ENCODE measurements at places on chromosomes 7 and 10.

- peak; percentile 58 for DNase-seq
Observed at GRCh38 chr10:102324061-102324460, 71.4 kb upstream of the NFKB2 start.

- DNase-seq: peak; percentile 15
Observed at GRCh38 chr7:46955531-46955930, 626.4 kb downstream of the TNS3 start.

DNA sequence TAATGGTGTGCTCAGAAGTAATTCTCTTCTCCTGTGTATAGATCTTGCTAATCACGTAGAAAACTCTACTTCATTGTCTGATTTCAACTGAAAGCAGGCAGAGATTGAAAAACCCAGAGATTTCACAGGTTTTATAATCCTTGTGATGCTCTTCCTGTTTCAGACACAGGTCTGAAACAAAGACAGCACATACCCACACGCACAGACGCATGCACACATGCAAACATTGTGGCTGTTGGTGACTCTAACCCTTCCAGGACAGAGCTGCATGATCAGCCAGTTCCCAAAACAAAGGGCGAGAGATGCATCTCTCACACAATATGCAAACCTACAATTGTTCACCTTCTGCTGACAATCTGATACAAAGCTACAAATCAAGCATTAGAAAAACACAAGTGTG lies 11.1 kb upstream of the TFEC start:
- DNase-seq: no peak

DNA sequence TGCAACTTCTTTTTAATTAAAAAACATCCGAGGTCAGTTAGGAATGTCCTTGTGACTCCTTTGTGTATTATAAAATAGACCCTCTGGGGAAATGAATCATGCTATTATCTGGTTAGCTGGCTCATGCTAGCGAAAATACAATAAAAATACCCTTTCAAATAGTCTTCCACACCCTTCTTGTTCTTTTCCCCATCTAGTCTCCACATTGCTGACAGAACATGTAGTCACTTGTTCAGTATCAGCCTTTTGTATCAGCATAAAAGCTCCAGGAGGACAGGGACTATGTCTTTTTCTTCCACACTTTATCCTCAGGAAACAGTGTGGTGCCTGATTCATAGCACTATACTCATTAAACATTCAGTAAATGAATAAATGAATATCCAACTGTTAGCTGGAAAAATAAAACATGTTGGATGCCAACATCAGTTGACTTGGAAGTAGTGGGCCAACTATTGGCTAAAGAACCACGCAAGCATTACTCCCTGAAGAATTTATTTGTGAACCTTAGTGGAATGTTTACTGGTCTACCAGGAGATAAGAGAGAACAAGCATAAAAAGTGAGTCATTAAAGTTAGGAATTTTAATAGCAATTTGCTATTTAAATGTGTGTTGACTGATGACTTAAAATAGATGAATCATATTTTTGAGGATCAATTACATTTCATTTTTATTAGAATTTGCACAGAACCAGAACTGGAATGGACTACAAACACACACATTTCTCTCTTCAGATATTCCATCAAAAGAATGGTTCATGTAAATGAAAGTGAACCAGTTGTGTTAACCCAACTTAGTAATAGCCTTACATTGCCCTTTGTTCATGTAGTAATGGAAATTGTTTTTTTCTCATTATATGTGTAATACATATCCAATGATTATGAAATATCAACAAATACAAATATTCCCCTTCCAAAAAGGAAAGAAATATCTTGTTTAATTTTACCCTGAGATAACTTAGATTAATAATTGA lies 129.6 kb downstream of the DKK1 start:
- peak; percentile 49 for DNase-seq

- DNase-seq: peak; percentile 90
Observed at GRCh38 chr10:43965033-43965917, 316.6 kb upstream of the ZNF32 start.

GRCh38 chr7:90469554-90469953 lies at the start of gene PTTG1IP2:
Gene PTTG1IP2 (plus strand): TSS chr7:90469639. CDS start chr7:90469787, 148 bp downstream.
- DNase-seq: no peak

DNA sequence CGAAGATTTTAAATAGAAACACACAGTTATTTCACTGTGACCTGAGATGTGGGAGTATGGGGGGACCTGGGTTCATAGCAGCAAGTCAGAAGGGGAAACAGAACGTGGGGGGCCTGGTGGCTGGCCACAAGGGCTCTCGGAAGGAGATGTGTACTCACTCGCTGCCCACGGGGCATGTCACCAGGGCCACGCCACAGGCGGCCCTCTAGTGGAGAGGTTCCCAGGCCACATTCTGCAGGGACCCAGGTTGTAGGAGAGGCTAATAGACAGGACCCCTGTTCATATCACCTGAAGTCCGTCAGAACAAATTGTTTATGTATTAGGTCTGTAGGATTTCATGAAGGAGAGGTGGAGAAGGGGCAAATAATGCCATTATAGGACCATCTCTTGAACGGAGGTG lies 25.1 kb upstream of the SVOPL start:
- no peak for DNase-seq

GRCh38 chr7:20282959-20283358 lies 47.7 kb upstream of the ITGB8 start:
- DNase-seq: no peak

GRCh38 chr10:7986851-7987250 lies 67.6 kb upstream of the GATA3 start:
- peak; percentile 40 for DNase-seq

GRCh38 chr10:120019568-120019967 lies 127.0 kb downstream of the SEC23IP start:
- DNase-seq: no peak

- no peak for DNase-seq
Observed at GRCh38 chr10:4501306-4501705, 324.7 kb upstream of the AKR1E2 start.

- DNase-seq: no peak
Observed at GRCh38 chr7:129279757-129280156, 54.9 kb downstream of the AHCYL2 start.

GRCh38 chr10:74813381-74814259 lies 12.8 kb upstream of the KAT6B start:
- DNase-seq: no peak

GRCh38 chr10:62916141-62916603 lies 100.0 kb upstream of the EGR2 start:
- DNase-seq: peak; percentile 79

DNA sequence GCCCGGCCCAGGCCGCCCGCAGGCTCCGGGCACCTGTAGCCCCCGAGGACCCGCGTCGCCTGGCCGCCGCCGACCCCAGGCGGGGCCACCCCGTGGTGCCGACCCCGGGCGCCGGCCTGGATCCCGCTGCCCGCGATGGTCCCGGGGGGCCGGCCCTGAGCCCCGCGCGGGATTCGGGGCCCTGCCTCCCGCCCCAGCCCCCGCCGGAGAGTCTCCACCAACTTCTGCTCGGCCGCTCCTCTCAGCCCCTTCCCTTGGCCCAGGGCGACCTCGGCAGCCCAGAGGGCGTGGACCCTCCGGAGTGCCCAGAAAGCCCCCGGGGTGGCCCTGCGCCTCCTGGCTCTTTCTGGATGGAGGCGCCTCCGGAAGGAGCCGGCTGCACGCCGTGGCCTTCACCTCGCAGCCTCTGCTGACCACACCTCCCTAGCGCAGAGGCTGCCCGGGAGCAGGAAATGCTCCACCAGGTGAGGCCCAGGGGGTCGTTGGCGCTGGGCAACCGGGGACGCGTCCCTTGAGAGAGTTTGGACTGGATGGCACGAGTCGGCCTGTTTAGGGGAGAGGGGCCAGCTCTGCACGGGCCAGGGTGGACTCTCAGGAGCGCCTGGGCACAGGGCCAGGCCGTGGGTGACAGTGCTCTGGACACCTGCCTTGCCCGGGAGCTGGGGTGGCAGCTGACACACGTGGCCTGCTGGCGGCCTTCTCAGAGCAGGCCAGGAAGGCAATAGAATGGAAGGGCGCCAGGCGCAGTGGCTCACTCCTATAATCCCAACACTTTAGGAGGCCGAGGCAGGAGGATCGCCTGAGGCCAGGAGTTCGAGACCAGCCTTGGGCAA lies 529 bp downstream of the ZNF853 start:
- no peak for DNase-seq

- DNase-seq: peak; percentile 6
Observed at GRCh38 chr10:125549653-125550052, 133.3 kb downstream of the TEX36 start.

- no peak for DNase-seq
Observed at GRCh38 chr7:114766041-114766356, 155.9 kb upstream of the MDFIC start.

DNA sequence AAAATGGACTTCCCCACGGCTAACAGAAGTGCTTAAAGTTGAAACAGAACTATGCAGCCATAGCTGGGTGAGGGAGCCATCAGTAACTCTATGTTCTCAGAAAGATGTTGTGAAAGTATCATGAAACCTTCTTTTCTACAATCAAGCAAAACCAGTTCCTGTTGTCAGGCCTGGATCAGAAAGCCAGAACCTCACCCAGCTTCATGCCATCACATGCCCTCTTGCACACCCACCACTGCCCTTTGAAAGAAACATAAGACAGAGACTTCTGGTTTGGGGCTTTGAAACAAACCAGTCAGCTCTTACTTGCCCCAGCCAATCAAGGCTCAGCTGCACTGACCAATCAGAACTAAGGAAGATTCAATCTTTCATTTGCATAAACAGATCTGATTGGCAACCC lies 230.8 kb upstream of the FERD3L start:
- DNase-seq: no peak

DNA sequence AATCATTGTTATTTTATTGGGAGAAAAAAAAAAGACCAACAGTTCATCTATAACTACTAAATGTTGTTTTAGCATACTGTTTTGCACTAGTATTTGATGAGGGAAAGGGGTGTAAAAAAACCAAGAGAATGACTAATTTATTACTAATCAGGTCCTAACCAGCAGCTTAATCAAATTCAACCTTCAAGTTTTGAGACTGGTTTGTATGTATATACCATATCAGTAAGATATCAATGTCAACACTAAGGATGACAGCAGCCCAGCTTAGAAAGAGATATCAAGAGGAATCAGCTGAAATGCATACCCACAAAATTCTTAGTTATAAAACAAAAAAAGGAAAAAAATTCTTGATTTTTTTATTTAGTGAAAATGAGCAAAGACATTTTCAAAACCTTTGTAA lies 122.6 kb downstream of the KMT2C start:
- DNase-seq: no peak

DNA sequence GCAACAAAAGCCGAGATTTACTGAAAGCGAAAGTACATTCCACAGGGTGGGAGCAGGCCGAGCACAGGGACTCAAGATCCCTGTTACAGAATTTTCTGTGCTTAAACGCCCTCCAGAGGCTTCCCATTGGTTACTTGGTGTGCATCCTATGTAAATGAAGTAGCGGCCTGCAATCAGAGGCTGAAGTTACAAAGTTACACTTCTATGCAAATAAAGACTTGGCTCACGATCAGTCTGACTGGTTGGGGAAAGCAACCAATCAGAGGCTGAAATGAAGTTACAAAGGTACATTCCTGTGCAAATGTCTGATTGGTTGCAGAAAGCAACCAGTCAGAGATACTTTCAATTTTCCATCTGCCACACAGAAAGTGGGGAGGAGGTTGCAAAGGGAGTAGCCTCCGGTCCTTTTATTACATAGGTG lies 4.1 kb downstream of the ACBD7 start:
- DNase-seq: peak; percentile 88

DNA sequence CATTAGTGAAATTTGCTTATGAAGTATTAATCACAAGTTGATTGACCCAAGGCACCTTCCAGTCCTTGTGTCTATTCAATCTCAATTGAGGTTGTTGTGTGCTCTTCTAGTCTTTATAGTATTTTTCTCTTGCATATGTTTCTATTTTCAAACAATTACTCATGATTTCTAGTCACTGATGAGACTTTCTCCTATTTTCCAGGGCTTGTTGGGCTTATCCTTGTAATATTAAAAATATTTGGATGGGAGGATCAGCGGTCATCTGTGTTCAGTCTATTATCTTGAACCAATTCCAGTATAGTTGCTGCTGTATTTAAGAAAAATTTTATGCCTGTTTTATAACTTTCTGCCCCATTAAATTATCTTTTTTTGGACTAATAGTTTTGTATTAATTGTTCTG lies 154.4 kb downstream of the PTEN start:
- no peak for DNase-seq

- no peak for DNase-seq
Observed at GRCh38 chr7:44387389-44387788, 62.0 kb upstream of the CAMK2B start.

GRCh38 chr10:29946953-29947700 lies 112.3 kb downstream of the JCAD start:
- DNase-seq: peak; percentile 93

GRCh38 chr10:6530211-6530840 lies 49.8 kb downstream of the PRKCQ start:
- no peak for DNase-seq

- no peak for DNase-seq
Observed at GRCh38 chr7:83931968-83932367, 262.6 kb downstream of the SEMA3A start.

DNA sequence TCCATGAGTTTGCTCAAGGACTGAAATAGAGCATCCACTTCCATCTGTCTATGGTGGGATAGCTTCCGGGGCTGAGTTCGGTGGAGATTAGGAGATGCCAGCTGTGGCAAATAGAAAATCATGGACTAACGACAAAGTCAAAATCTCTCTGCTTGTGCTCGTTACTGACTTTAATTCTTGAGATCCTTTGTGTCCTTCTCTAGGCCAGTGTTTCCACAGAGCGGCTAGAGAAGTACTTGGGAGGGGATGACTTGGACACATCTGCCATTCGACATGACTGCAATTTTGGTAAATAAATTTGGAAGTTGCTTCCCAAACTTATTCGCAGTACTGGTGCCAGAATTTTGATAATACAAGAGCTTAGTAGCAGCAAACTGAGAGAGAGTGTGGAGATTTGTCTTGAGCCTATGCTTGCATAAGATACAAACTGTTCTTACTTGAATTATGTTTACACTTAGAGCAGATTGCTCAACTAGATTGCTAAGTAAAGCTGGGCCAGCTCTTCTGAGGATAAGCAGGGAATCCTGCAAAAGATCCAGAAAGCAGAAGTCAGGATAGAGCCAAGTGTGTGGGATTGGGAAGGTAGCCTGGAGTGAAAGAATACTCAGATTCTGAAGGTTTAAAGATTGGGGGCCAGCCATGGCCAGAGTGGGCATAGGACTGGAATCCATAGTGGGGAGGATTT lies 27.6 kb downstream of the ABCC2 start:
- DNase-seq: no peak

GRCh38 chr7:134701272-134701671 lies 54.6 kb downstream of the BPGM start:
- peak; percentile 60 for DNase-seq

Measured in fibroblast of skin of scalp (primary cell).